ENCODE measurements at places on chromosomes 3 and 15.

DNA sequence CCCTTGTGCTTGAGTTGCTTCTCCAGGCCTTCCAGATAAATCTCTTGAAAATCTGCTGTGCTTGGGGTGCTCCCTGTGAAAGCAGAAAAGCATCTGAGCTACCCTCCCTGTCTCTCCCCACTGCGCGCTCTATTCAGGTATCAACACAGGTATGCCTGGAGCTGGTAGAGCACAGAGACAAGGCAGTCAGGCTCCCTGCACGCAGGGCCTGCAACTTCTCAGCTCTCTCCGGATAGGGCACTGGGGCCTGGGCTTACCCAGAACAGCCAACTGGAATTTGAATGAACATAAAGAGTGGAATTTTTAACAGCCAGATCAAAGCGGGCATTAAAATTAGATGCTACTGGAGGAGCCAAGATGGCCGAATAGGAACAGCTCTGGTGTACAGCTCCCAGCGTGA is 183.6 kb downstream of the XXYLT1 start:
- DNase-seq: no peak

- no peak for DNase-seq
Measured at GRCh38 chr15:89458440-89458839, 37.9 kb downstream of the RHCG start.

- no peak for DNase-seq
Measured at GRCh38 chr3:4949659-4950058, 29.6 kb upstream of the BHLHE40 start.

DNA sequence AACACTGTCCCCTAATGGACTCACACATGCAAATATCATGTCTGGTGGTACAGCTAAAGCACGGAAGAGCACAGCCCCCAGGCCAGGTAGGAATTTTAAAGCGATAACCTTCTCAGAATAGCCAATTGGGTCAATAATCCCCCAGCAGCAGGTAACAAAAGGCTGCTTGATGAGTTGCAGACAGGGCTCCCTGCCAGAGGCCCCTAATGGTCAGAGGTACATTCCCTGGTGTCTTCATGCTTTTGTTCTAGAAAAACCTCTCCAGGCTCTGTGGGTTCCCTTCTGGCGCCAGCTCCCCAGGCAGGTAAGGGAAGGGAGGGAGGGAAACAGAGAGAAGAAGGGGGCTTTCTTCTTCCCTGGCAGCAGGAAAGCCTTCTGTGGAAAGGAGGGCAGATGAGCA is 43.4 kb upstream of the PRTG start:
- peak; percentile 17 for DNase-seq

DNA sequence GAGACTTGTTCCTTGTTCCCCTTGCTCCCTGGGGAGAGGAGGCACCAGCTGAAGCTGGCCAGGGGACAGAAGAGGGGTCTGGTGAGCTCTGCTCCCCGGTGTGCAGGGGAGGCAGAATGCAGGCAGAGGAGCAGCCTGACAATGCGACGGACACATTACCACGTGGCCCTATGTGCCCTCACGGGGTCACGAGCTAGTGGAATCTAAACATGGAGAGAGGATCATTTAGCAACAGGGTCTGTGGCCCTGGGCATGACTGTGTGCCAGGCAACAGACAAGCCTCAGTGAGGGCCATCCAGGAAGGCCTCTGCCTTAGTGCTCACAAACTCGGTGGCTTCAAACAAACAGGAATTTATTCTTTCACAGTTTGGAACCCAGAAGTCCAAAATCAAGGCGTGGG is 8.5 kb upstream of the MUC4 start:
- no peak for DNase-seq

GRCh38 chr3:150074697-150075416 is 104.2 kb upstream of the PFN2 start:
- DNase-seq: no peak

DNA sequence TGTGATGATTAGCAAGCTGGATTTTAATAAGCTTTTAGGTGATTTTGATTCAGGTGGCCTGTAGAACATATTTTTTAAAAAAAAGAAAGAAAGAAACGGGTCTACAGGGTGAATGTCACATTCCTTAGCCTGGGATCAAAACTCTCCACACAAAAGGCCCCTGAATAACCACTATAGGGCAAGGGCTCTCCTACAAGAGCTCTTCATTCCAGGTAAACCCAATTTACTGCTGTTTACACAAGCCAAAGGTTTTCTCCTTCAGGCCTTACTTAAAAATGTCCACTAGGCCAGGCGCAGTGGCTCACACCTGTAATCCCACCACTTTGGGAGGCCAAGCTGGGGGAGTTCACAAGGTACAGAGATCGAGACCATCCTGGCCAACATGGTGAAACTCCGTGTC is 8.3 kb downstream of the MSL2 start:
- DNase-seq: no peak

- DNase-seq: no peak
Measured at GRCh38 chr3:42495393-42495792, 7.0 kb upstream of the VIPR1 start.

- DNase-seq: no peak
Measured at GRCh38 chr3:123464211-123464610, 15.3 kb upstream of the ADCY5 start.

DNA sequence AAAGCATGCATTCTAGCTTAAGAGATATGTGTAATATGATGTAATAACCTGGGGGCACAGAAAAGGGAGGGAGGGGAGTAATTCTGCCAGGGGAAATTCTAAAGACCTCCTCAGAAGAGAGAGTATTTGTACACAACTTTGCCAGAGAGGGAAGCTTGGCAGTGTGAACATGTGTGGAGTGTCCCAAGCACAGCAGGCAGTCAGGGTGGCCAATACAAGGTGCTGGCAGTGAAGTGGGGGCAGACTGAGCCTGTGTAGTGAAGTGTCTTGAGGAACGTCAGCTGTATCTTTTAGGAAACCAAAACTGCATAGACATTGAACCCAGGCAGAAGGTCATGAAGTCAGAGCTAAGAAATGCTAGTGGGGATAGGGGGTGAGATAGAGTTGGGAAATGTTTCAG is 29.7 kb upstream of the TMEM42 start:
- no peak for DNase-seq

DNA sequence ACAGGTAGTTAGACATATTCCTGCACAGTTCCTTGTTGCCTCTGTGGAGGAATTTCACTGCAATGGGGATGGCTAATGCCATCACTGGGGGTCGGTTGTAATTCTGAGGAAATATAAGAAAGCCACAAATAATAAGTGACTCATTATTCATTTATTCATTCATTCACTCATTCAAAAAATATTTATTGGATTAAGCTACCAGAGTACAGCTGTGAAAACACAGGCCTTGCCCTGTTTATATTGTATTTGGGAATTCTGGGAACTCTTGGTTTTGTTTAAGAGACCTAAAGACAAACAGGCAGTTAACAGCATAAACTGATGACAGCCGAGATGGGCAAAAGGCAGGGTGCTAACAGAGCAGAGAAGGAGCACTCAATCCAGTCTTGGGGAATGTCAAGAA is 23.6 kb downstream of the PTX3 start:
- no peak for DNase-seq

GRCh38 chr3:143654906-143655305 is 193.4 kb downstream of the SLC9A9 start:
- DNase-seq: no peak

GRCh38 chr3:41462103-41462691 is 262.9 kb downstream of the CTNNB1 start:
- DNase-seq: no peak

DNA sequence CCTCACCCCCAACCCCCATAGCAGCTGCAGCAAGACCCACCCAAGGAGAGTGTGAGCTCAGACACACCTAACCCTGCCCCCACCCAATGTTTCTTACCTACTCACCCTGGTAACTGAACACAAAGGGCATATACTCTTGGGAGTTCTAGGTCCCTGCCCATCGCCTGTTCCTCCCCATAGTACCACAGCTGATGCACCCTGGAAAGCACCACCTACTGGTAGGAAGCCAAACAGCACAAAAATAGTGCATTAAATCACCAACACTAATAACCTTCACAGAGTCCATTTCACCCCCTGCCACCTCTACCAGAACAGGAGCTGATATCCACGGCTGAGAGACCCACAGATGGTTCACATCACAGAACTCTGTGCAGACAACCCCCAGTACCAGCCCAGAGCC is 245.2 kb downstream of the EFHB start:
- DNase-seq: no peak

GRCh38 chr3:45131201-45131600 is 15.0 kb downstream of the CDCP1 start:
- no peak for DNase-seq

DNA sequence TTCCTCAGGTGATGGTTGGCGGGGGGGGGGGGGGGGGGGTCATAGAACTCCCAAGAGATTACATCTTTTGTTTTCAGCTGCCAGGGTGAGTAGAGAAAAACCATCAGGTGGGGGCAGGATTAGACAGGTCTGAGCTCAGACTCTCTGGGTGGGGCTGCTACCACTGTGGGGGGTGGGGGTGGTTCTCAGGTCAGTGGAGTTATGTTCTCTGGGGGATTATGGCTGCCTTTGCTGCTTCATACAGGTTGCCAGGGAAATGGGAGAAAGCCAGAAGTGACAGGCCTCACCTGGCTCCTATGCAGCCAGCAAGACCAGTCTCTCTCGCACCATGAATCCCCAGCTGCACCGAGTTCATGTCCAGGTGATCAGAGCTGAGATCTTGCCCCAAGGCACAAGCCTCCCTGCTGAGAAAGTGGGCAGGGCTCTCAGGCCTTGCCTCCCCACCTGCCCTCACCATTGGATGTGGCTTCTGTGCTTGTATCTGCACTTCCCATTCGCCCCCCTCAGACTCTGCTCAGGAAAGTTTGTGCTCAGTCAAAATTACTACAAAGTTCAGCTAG is 828.1 kb downstream of the MCTP2 start:
- no peak for DNase-seq

- no peak for DNase-seq
Measured at GRCh38 chr3:65583188-65583587, 455.5 kb downstream of the MAGI1 start.

- no peak for DNase-seq
Measured at GRCh38 chr3:85821130-85821756, 862.5 kb downstream of the CADM2 start.

DNA sequence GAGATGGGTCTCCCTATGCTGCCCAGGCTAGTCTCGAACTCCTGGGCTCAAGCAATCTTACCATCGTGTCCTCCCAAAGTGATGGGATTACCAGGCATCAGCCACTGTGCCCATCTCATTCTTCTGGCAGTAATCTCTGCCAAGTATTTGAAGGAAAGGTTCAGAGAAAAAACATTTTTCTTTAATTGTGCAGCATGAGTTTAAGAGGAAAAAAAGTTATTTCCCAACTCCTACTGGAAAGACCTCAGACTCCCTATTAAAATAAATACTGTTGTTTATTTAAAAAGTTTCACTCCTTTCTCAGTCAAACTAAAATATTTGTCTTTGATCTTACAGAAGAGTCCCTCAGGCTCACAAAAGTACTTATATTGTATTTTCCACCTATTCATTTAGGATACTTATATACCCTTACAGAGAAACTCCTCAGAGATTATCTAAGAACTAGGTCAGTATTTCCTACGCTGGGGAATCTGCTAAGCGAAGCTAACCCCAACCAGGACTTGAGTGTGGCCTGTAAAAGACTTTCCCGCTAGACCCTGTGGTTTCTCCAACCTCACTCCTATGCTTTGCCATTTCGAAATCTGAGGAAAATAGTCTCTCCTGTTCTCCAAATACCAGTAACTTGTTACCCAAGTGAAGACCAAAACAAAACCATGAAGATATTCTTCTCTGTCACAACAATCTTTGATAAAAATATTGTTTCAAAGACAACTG is 28.7 kb downstream of the WWTR1 start:
- no peak for DNase-seq

DNA sequence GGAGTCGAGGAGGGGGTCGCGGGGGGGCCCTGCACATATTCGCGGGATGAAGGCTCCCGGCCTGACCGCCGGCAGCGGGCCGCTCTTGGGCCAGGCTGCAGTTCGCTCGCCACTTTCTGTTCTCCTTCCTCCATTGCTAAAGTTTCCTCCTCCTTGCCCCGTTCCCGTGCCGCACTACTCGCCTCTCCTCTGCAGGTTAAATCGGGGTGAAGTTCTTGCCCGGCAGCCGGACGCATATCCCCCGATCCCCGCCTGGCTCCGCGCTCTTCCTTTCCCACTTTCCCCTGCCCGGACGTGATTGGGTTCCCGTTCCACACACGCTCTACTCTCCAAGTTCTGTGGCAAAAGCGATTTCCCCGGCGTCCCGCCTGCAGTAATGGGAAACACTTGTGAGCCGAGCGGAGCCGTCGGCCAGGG is 556 bp downstream of the CRYBG3 start:
- DNase-seq: peak; percentile 20

- no peak for DNase-seq
Measured at GRCh38 chr3:49175530-49175929, 4.1 kb downstream of the KLHDC8B start.

- no peak for DNase-seq
Measured at GRCh38 chr3:81726735-81727134, 34.7 kb downstream of the GBE1 start.

- DNase-seq: no peak
Measured at GRCh38 chr3:175111036-175111435, 251.9 kb downstream of the NAALADL2 start.

DNA sequence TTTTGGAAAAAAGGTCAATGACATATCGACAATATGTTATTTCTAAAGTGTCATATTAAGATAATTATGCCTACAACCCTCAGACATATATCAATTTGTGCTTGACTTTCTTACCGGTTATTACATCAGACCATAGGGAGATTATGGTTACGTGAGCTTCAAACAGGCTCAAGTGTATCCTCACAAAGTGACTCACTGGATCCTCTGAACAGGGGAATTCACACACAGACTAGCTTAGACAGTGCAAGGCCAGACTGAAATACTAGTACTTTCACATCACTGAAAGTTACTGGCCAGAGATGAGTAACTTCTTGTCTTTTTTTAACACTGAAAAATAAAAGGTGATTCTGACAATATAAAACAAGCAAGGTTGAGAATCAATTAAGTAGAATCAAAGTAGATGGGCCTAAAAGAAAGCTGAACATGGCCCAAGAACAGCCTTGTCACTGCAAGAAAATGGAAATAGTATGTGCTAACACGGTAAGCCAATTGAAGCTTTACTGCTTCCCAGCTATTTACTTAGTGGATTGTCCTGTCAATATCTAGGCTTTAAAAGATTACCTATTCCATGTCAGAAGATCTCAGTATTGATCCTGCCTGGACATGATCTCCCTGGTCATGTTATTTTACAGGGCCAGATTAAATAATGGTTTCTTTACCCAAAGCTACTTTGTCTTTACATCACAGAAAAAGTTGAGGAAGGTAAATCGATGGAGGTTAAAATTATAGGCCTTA is 848.6 kb downstream of the ROBO1 start:
- no peak for DNase-seq

DNA sequence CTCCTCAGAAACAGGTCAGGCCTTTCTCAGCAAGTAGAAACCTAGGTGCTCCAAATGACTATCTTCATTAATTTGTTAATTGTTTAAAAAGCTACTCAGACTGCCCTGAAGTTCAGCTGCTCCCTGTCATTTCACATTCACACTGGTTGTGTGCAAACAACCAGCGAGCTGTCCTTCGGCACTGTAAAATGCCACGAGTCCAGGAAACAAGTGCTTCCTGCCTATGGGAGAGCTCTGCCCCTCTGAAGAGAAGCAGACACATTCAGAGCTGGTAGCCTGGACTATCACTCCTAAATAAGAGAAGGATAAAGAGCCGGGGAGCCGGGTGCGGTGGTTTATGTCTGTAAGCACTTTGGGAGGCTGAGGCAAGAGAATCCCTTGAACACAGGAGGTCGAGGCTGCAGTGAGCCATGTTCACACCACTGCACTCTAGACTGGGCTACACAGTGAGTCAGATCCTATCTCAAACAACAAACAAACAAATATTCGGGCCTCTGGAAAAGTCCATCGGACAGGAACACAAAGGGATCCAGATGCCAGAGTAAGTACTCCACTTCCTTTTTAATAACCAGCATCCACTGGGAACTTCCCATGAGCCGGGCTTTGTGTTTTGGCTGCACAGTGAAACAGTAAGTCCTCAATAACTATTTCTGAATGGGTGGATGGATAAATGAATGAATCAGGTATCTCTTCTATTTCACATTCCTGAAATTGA is 114.4 kb upstream of the WNT5A start:
- DNase-seq: no peak
